ENCODE measurements at places on chromosomes 12 and 14.
A peak's percentile ranks its signal among the peaks of the same experiment; 100 is the strongest.

GRCh38 chr14:54343272-54344121 lies 53.3 kb upstream of the CDKN3 start:
- DNase-seq, result no peak

DNA sequence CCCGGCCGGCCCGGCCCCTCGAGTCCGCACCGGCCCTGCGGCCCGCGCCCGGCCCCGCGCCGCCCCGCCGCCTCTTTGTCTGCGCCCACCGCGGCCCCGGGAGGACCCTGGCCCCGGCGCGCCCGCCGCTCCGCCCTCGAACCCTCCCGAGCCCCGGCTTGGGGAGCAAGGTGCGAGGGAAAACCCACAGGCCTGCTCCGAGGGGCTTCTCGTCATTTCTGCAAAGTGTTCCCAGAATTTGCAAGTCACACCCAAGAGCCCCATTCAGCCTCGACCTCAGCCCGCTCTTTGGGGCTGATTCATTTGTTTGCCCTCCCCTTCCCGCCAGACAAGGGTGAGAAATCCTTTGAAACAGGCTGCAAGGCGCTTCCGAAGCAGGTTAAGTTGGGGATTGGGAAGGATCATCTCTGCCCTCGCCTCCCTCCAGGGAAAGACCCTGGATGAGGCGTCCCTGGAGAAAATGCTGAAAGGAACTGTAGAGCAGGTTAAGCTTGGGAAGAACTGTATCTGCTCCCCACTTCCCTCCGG lies 325 bp upstream of the CLIP1 start:
- no peak for DNase-seq

DNA sequence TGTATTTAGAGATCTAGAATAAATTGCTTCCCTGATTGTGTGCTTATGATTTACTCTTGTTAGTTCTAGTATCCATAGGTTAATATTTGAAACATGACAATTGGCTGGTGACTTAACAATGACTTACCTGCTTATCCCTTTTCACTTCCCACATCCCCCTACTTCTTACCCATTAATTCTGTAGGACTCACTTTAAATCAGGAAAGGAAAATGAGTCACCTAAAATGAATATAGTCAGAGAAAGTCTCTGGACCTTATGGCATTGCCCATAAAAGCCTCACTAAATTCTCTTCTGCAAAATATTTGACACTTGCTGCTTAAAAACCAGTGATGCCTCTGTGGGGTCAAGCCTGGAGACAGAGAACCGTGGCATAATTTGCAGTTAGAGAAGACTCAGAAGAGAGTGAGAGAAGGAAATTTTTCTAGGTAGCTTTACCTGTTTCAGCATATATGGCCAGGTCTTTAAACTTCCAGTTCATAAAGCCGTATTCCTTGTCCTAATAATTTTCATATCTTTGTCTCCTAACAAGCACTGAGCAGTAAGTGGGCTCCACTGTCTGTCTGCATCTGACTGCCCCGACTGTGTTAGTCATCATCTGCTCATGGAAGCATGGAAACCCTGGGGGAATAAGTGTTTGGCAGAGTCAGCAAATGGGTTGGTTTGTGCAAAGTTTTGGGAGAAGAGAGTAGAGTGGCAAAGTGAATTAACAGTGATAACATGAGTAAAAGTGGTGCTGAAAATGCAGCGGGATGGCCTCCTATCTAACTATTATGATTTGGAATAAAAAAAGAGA lies 294.4 kb downstream of the AKAP6 start:
- DNase-seq, result no peak

DNA sequence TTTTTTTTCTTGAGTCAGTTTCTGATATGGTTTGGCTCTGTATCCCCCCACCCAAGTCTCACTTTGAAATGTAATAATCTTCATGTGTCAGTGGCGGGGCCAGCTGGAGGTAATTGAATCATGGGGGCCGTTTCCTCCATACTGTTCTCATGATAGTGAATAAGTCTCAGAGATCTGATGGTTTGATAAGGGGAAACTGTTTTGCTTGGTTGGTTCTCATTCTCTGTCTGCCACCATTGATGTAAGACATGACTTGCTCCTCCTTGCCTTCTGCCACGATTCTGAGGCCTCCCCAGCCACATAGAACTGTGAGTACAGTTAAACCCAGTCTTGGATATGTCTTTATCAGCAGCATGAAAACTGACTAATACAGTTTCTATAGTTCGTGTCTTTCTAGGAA lies 42.9 kb downstream of the WNK1 start:
- DNase-seq, result peak; percentile 70

All from activated CD8-positive, alpha-beta memory T cell treated with anti-CD3 and anti-CD28 coated beads for 4 hours (primary cell).